ENCODE measurements at places on chromosomes 1 and 21.

GRCh38 chr1:245353411-245353810 is 198.6 kb downstream of the KIF26B start:
- DNase-seq = no peak

DNA sequence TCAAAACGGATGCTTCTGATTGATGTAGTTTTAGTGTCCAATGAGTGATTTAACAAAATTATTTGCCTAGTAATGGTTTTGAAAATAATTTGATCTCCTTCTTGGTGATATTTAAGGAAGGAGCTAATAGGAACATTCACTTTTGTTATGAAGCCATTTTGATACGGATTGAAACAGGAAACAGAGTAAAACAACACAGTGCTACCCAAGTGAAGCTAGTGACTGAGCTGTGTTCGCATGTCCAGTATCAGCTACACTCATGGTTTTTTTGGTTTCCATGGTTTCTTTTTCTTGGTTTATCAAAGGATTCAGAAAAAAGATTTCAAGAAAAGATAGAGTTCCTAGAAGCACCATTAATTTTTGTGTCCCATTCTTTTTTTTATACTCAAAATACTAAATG is 40.1 kb upstream of the PLEKHO1 start:
- DNase-seq = no peak

- no peak for DNase-seq
Observed at GRCh38 chr1:88284066-88284465, 400.0 kb upstream of the PKN2 start.

GRCh38 chr1:185595835-185596667 is 138.1 kb upstream of the HMCN1 start:
- peak; percentile 52 for DNase-seq

- DNase-seq = peak; percentile 29
Observed at GRCh38 chr1:24643363-24644099, 429 bp downstream of the SRRM1 start.

- no peak for DNase-seq
Observed at GRCh38 chr1:180560868-180561600, 2.3 kb downstream of the OVAAL start.

DNA sequence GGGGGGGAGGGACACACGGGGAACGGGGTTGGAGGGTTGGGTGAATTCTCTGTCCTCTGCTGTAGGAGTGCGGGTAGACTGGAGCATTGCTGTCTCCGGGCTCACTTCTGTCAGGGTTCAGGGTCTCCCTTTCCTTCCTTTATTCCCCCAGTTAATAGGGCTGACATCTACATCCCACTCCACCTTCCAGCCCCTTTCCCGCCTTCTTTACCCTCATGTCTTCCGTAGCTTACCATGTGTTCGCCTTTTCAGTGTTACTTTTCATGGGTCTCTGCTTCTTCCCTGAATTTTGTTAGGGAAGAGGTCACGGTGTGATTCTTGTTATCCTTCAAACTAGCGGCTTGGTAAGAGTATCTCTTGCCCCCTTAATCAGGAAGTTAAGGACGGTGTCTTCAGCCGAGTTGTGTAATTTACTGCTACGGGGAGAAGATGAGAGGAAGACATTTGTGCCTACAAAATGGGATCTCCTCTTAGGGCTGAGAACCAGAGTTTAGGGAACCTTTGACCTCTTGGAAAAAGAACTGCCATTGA is 917 bp downstream of the RAP1A start:
- peak; percentile 46 for DNase-seq

GRCh38 chr1:45134461-45134873 is 71.9 kb downstream of the ZSWIM5 start:
- no peak for DNase-seq

DNA sequence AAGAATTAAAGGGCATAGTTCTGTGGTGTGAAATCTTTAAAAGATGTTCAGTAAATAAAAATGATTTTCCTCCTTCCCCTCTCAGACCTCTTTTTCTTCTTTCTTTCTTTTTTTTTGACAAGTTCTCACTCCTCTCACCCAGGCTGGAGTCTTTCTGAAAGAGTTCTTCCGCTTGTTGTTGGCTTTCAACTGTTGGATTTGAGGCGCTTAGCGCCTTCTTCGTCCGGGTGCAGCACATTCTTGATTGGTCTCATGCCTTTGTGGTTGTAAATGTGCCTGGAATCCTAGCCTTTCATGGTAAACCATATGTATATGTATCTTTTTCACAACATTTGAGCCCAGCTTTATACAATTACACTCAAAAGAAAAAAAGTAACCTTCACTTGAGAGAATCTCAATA is 980 bp upstream of the METTL18 start:
- no peak for DNase-seq

DNA sequence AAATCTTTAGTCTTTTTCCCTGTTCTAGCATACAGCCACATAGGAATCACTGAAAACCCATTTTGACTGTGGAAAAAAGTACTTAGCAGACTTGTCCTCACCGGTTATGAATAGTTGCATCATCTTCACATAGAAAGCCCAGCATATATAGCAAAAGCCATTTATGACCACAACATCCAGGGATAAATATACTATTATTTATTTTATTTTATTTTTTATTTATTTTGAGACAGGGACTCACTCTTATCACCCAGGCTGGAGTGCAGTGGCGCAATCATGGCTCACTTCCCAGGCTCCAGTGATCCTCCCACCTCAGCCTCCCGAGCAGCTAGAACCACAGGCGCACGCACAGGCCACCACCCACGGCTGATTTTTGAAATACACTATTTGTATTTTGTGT is 175.3 kb downstream of the GALNT2 start:
- no peak for DNase-seq

DNA sequence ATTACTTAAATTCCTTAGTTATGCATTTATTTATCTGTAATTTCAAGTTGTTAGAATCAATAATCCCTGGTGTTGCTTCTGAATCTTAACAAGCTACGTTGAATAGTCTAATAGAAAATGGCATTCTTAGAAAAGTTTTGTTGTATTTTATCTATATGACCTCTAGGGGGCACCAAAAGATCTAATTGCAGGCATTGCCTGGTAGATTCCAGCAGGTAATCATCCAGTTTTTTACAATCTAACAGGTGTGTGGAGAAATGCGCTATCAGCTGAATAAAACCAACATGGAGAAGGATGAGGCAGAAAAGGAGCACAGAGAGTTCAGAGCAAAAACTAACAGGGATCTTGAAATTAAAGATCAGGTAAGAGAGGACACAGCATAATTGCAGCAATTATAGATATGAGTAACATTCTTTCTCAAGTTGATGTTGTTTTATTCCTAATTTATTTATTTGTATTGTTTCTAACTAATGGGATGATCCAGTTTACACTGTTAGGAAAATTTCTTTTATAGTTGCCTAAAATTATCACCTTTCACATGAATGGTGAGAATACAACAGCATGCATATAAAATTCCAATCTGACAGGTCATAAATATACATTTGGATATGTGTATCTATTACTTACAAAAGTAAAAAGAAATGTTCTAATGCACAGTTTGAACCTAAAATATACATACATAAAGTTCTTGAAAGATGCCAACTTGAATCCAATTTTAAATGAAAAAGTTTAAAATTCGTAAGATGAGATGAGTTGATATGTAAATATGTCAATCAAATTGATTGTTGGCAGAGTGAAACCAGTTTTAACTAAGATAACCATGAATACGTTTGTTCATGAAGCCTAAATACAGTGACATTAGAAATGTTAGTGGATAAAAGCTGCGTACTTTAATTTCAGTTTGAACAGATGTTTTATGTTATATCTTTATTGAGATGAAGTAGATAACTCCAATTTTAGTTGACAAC is 88.4 kb downstream of the SDCCAG8 start:
- DNase-seq = peak; percentile 84

DNA sequence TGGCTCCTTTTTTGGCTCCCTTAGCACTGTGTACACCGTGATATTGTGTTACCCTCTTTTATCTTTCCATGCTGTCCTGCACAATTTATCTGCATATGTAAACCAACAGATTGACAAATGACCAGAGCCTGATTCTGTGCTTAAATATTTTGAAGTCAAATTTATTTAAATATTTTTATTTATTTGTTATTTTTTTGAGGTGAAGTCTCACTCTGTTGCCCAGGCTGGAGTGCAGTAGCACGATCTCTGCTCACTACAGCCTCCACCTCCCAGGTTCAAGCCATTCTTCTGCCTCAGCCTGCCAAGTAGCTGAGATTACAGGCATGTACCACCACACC is 12.8 kb downstream of the PMF1 start:
- no peak for DNase-seq

DNA sequence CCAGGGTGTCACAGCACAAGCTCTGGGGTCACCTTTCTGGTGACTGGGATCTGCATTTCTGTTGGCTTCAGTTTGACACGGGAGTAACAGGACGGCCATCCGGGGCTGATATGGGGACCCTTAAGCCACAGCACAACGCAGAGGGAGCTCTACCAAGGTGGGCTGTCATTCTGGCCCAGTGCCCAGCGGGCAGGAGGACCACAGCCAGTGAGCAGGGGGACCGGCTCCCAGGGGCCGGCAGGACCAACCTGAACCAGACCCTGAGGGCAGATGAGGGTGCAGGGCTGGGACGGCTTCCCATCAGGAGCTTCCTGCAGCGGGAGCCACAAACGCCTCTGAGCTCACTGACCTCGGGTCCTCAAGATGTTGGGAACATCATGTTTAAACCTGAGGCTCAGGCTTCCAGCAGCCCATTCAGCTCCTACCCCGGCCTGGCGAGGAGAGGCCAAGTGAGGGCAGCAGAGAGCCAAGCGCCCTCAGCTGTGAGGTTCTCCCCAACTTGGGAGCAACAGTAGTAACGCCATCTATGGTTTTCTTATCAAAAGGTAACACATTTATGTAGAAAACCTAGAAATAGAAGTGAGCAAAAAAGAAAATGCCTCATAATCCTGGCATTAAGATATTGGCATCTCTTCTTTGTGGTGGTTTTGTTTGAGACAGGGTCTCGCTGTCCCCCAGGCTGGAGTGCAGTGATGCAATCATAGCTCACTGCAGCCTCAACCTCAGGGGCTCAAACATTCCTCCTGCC is 26.8 kb downstream of the TMEM201 start:
- DNase-seq = no peak

- DNase-seq = no peak
Observed at GRCh38 chr1:21938732-21939538, 1.8 kb upstream of the HSPG2 start.

- peak; percentile 39 for DNase-seq
Observed at GRCh38 chr1:175481126-175482070, 262.0 kb downstream of the TNR start.

GRCh38 chr1:229972600-229973296 is 94.3 kb upstream of the GALNT2 start:
- no peak for DNase-seq

DNA sequence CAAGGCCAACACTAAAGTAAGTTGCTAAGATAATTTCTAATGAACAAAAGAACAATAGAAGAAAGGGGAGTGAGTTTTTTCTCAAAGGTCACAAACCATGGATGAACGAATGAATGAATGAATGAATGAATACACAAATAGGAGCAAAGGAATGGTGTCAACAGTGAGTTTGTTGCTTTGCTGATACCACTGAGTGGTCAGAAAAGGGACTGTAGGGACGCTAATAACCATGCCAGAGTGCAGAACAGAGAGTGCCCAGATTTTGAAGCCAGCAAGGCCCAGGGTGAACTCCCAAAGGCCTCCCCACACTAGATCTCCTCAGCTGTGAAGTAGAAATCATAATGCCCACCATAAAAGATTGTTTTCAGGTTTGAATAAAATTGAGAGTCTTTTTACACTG is 15.9 kb downstream of the CD58 start:
- no peak for DNase-seq

DNA sequence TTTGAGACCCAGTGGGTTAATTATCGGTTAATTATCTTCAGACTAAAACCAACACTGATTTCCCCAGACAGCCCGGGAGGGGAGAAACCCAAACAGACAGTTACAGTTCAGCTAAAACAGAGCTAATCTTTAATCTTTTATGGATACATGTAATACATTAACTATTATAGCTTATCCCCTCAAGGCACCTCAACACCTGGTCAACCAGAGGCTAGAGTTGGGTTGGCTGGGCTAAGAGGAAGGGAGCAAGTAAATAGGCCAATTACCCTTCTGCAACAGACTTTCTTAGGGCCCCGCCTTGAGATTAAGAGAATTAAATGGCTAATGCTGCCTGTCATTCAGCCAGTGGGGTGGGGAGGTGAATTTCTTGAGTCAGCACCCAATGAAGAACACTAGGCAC is 6.6 kb upstream of the MED18 start:
- peak; percentile 47 for DNase-seq

DNA sequence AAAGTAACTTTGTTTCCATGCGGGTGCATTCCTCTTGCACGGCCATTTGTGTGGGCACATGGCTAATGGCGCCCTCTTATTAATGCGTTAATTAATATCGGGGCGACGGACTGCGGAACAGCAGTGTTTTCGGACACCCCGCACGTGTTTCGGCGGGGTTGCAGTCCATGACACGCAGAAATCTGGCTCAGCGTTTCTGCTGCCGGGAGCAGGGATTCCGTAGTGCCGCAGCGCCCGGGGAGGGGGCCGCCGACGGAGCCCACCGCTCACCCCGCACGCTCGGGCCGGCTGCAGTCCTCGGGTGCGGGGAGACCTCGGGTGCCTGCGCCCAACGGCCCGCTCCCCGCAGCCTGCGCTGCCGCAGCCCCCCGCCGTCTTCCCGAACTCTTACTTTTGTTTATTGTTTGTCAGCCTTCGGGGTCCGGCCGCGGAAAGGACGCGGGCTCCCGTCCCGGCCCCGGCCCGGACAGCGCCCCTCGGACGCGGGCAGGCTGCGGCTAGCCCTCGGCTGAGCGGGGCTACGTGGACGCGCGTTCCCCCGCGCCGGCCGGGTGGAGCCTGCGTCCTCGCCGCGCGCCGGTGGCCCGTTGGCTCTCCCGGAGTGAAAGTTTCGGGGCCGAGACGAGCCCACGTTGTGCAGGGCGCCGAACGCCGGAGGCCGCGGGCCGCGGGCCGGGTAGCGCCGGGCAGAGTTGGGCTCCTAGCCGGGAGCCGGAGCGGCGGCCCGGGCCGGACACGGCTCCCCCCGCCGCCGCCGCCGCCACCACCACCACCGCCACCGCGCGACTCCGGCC is 849 bp downstream of the NFIA start:
- no peak for DNase-seq

DNA sequence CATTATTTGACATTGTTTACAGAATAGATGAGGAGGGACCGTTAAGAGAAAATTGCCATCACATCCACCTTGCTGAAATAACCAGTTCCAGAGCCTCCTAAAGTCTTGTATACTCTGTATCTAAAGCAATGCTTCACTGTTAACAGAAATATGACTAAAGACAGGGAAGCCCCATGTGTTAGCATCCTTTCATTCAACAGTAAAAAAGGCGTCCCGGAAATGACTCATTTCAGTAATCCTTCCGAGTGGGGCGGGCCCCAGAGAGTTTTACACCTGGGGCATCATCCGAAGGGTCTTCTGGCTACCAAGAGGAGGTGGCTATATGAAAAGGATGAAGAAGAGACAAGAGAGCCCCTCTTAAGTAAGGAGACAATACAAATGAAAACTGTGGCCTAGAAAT is 227.2 kb downstream of the SLC45A1 start:
- DNase-seq = no peak

GRCh38 chr1:3674100-3675094 is 22.1 kb downstream of the TP73 start:
- DNase-seq = no peak
